ENCODE measurements at places on chromosomes 5 and 9. TPM values are rescaled to one million over a fixed set of nuclear protein-coding genes. Genes with fewer than 3 reads are reported as not detected.

- DNase-seq = no peak
- H3K4me3 ChIP-seq = no peak overlapping the region
- H3K36me3 ChIP-seq = no peaks in the 10 kb centered on the region
- no peak overlapping the region for H3K27ac ChIP-seq
Measured at GRCh38 chr5:90590170-90590569, 31.6 kb downstream of the ADGRV1 start.

GRCh38 chr5:15521381-15522186 is 21.6 kb downstream of the FBXL7 start:
- H3K4me1 ChIP-seq = no peaks in the 10 kb centered on the region
- H3K36me3 ChIP-seq = no peaks in the 10 kb centered on the region
- DNase-seq = no peak
- no peak overlapping the region for H3K27ac ChIP-seq
- H3K27me3 ChIP-seq = no peaks in the 10 kb centered on the region
- H3K4me3 ChIP-seq = no peak overlapping the region

Gene SPINK6
- not detected for total RNA-seq

Gene TMEFF1
- 0.24 TPM for total RNA-seq

Gene FBXL17
- 5.5 TPM for total RNA-seq

- peaks cover 21% of the 10 kb centered on the region for H3K4me1 ChIP-seq
- no peaks in the 10 kb centered on the region for H3K27me3 ChIP-seq
- H3K4me3 ChIP-seq = no peak overlapping the region
- H3K36me3 ChIP-seq = peaks cover 26% of the 10 kb centered on the region
- no peak for DNase-seq
Measured at GRCh38 chr9:131578021-131578420, 32.7 kb downstream of the PRRT1B start.

Gene WDR38
- not detected for total RNA-seq

Gene TXNDC8
- not detected for total RNA-seq

- no peak overlapping the region for H3K4me3 ChIP-seq
- H3K27ac ChIP-seq = no peak overlapping the region
- H3K27me3 ChIP-seq = no peaks in the 10 kb centered on the region
- no peaks in the 10 kb centered on the region for H3K4me1 ChIP-seq
Measured at GRCh38 chr9:135790850-135791249, 88.9 kb downstream of the KCNT1 start.

GRCh38 chr5:1421521-1422341 is 23.5 kb downstream of the SLC6A3 start:
- H3K36me3 ChIP-seq = peaks cover 2% of the 10 kb centered on the region
- no peak overlapping the region for H3K4me3 ChIP-seq
- H3K4me1 ChIP-seq = no peaks in the 10 kb centered on the region
- no peak for DNase-seq

- no peaks in the 10 kb centered on the region for H3K36me3 ChIP-seq
- H3K27me3 ChIP-seq = peaks cover 13% of the 10 kb centered on the region
- DNase-seq = no peak
- H3K27ac ChIP-seq = no peak overlapping the region
Measured at GRCh38 chr5:72688916-72689315, 127.5 kb upstream of the TNPO1 start.

GRCh38 chr9:8832955-8833354 is 1033.4 kb upstream of the DMAC1 start:
- no peaks in the 10 kb centered on the region for H3K4me1 ChIP-seq
- H3K36me3 ChIP-seq = no peaks in the 10 kb centered on the region
- no peak overlapping the region for H3K4me3 ChIP-seq
- peaks cover 2% of the 10 kb centered on the region for H3K27me3 ChIP-seq

DNA sequence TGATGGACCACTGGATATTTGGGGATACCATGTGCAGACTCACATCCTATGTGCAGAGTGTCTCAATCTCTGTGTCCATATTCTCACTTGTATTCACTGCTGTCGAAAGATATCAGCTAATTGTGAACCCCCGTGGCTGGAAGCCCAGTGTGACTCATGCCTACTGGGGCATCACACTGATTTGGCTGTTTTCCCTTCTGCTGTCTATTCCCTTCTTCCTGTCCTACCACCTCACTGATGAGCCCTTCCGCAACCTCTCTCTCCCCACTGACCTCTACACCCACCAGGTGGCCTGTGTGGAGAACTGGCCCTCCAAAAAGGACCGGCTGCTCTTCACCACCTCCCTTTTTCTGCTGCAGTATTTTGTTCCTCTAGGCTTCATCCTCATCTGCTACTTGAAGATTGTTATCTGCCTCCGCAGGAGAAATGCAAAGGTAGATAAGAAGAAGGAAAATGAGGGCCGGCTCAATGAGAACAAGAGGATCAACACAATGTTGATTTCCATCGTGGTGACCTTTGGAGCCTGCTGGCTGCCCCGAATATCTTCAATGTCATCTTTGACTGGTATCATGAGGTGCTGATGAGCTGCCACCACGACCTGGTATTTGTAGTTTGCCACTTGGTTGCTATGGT is 54.5 kb upstream of the HNRNPA0 start:
- no peaks in the 10 kb centered on the region for H3K4me1 ChIP-seq
- no peaks in the 10 kb centered on the region for H3K27me3 ChIP-seq
- DNase-seq = no peak

GRCh38 chr9:87594194-87594593 is 96.5 kb downstream of the DAPK1 start:
- no peaks in the 10 kb centered on the region for H3K4me1 ChIP-seq
- no peak overlapping the region for H3K27ac ChIP-seq
- H3K27me3 ChIP-seq = peaks cover 6% of the 10 kb centered on the region
- no peak overlapping the region for H3K4me3 ChIP-seq
- H3K36me3 ChIP-seq = no peaks in the 10 kb centered on the region

Gene OLFML2A
- not detected for total RNA-seq

- no peak overlapping the region for H3K4me3 ChIP-seq
- no peak overlapping the region for H3K27ac ChIP-seq
- H3K27me3 ChIP-seq = no peaks in the 10 kb centered on the region
- H3K36me3 ChIP-seq = no peaks in the 10 kb centered on the region
- no peaks in the 10 kb centered on the region for H3K4me1 ChIP-seq
Measured at GRCh38 chr5:24496268-24496667, 148.5 kb downstream of the CDH10 start.

Gene SPINK4
- total RNA-seq = not detected

Gene IRX2
- total RNA-seq = not detected

DNA sequence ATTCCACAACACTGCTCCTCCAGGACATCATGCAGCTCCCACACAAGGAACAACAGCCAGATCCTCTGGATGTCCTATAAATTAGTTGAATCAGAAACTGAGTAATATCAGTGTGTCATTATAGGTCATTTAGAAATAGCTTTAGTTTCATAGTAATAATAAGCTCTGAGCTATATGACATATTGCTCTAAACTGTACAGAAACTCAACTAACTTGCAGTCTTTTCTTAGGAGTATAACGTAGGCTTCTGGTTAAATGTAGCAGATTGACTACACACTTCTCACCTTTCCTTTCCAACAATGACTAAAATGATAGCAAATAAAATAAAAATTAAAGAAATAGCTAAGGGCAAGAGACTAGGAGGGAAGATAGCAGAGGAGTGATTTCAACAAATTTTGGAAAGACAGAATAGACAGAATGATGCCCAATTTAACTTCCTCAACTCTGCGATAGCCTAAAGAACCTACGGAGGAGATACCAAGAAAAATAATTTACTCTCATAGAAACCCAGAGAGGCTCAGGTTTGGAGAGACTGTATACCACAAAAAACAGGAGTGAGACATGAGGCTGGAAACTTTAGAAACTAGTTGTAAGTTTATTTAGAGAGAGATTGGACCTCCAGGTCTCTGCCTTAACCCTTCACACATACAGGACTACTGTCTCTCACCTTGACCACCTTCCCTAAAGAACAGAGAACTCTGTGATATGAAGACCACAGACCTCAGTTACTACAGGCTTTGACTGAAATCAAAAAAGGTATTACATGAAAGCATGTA is 193.7 kb downstream of the TSSK1B start:
- no peak overlapping the region for H3K27ac ChIP-seq
- peaks cover 17% of the 10 kb centered on the region for H3K4me1 ChIP-seq
- peaks cover 2% of the 10 kb centered on the region for H3K27me3 ChIP-seq

GRCh38 chr9:4362281-4362680 is 62.4 kb upstream of the GLIS3 start:
- DNase-seq = no peak
- peaks cover 3% of the 10 kb centered on the region for H3K27me3 ChIP-seq
- no peak overlapping the region for H3K27ac ChIP-seq
- peaks cover 2% of the 10 kb centered on the region for H3K4me1 ChIP-seq

GRCh38 chr5:116320486-116320885 is 235.7 kb downstream of the COMMD10 start:
- no peak for DNase-seq
- no peaks in the 10 kb centered on the region for H3K27me3 ChIP-seq
- H3K27ac ChIP-seq = no peak overlapping the region
- no peaks in the 10 kb centered on the region for H3K4me1 ChIP-seq
- peaks cover 85% of the 10 kb centered on the region for H3K36me3 ChIP-seq
- no peak overlapping the region for H3K4me3 ChIP-seq

DNA sequence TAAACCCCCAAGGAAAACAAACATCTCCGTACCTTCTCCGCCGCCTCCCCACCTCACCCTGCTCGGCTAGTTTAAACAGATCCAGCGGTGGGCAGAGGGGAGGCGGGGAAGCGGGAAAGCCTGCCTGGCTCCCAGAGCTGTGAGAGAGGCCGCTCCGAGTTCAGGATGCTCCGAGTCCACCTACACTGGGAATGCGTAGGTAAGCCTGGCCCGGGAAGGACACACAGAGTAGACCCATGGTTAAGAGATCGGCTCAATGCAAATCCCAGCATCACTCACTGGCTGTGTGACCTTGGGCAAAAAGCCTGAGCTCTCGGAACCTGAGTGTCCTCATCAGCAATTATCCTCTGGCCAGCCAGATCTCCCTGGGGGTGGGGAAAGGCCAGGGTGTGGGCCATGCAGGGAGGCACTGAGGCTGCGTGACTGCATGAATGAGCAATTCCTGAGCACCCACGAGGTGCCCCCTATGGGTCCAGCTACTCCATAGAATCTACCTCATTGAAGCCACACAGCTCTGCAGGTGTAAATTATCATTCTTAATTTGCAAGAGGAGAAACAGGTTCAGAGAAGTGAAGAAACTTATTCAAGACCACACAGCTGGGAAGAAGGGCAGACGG is 30.5 kb upstream of the LMX1B start:
- peaks cover 33% of the 10 kb centered on the region for H3K27me3 ChIP-seq
- H3K4me1 ChIP-seq = no peaks in the 10 kb centered on the region
- H3K36me3 ChIP-seq = no peaks in the 10 kb centered on the region
- H3K27ac ChIP-seq = no peak overlapping the region
- no peak overlapping the region for H3K4me3 ChIP-seq

Gene C5orf58
- not detected for total RNA-seq

DNA sequence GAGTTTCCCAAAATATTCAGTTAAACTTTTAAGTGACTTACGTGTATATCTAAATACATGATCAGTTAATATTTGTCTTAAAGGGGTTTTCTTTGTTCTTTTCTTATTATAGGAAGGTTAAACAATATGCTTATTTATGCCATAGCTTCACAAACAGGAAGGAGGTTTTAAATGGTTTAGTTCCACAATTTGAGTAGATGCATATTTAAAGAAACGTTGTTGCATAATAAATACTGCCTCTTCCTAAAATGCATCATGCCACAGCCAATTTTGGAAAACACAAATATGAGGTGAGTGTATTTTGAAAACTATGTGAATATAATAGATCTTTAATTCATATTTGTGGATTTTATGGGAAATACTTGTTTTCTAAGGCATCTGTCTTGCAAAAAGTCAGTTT is 2.5 kb upstream of the ADRB2 start:
- no peak overlapping the region for H3K27ac ChIP-seq
- no peak for DNase-seq
- no peak overlapping the region for H3K4me3 ChIP-seq
- H3K4me1 ChIP-seq = peaks cover 26% of the 10 kb centered on the region
- peaks cover 9% of the 10 kb centered on the region for H3K27me3 ChIP-seq

Gene SLC25A2
- 0.31 TPM for total RNA-seq

DNA sequence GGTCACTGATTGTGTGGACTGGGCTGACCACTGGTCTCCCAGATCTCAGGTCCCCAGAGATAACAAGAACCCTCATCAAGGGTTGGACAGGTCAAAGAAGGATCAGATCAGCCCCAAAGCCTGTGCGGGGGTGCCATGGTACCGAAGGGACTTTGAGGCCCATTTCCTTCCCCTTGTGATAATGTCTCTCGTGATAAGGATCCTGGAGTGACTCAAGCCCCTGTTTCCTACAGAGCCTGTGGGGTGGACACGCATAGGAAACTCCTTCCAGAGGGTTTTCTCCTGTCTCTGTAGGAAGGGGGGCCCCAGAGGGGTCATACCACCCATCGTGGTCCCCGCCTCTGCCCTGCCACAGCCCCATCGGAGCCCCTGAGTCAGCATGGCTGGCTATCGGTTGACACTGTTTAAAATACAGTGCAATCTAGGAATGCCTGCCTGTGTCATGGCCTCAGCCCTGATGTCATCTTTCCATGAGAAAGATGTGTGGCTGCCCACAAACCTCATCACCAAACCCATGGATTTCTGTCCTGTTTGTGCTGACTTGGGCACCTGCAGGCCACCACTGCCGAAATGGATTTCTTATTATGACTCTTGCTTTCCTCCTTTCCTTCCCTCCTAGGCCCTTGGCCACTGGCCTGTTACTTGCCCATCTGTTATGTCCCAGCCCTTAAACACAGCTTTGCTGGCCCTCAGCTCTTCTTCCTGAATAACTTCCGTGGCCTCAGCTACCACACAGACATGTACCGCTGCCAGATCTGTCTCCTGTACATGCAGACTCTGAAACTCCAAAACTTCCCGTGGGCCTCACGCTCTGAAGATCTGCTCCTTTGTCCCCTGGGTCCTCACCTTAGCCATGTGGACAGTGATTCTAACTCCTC is 2.9 kb upstream of the CSF2 start:
- H3K27me3 ChIP-seq = no peaks in the 10 kb centered on the region
- H3K36me3 ChIP-seq = peaks cover under 1% of the 10 kb centered on the region
- H3K4me3 ChIP-seq = no peak overlapping the region
- peaks cover 43% of the 10 kb centered on the region for H3K4me1 ChIP-seq

Gene SH3TC2
- not detected for total RNA-seq

DNA sequence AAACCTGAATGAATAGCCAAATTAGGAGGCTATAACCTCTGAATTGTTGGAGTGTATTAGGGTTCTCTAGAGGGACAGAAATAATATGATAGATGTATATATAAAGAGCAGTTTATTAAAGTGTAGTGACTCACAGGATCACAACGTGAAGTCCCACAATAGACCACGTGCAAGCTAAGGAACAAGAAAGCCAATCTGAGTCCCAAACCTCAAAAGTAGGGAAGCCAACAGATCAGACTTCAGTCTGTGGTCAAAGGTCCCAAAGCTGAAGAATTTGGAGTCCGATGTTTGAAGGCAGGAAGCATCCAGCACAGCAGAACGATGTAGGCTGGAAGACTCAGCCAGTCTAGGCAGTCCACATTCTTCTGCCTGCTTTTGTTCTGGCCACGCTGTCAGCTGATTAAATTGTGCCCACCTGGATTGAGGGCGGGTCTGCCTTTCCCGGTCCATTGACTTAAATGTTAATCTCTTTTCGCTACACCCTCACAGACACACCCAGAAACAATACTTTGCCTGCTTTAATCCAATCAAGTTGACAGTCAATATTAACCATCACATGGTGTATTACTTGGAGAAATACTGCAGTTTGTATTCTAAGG is 550.6 kb downstream of the CDH10 start:
- no peak overlapping the region for H3K4me3 ChIP-seq
- H3K4me1 ChIP-seq = no peaks in the 10 kb centered on the region
- H3K27ac ChIP-seq = no peak overlapping the region
- no peaks in the 10 kb centered on the region for H3K36me3 ChIP-seq

Measured in activated CD4-positive, alpha-beta memory T cell treated with anti-CD3 and anti-CD28 coated beads for 36 hours (primary cell).